ENCODE measurements at places on chromosomes 1 and 21. TPM values are rescaled to one million over a fixed set of nuclear protein-coding genes. Genes with fewer than 3 reads are reported as not detected.

The SPATC1L gene
- 6.9 TPM for total RNA-seq

The SH2D1B gene
- 0.12 TPM for total RNA-seq

The TMIGD3 gene
- 8.4 TPM for total RNA-seq

The PKP1 gene
- total RNA-seq, result 0.09 TPM

The CLCA4 gene
- 0.20 TPM for total RNA-seq

DNA sequence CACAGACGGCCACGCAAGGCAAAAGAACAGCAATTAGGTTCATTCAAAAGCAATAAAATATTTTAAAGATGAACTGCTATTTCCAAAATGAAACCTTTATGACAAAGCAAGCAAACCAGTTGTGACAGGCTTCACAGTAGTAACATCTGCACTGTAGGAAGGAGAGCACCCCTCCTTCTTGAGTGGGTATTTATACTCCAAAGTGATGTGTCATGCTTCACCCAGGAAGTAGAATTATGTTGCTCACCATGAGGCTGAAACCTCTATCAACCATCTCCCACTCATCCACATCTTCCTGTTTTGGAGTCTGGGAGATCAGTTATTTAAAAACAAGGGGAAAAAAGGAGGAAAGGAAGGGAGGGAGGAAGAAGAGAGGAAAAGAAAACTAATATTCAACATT is 885 bp downstream of the OR2T10 start:
- DNase-seq, result no peak

GRCh38 chr1:232554409-232554808 is 75.5 kb downstream of the SIPA1L2 start:
- no peak for DNase-seq

- DNase-seq, result no peak
Observed at GRCh38 chr21:31502537-31503143, 156.9 kb upstream of the SOD1 start.

GRCh38 chr1:181506563-181507353 is 23.4 kb downstream of the CACNA1E start:
- DNase-seq, result no peak

GRCh38 chr1:243447347-243447746 is 191.5 kb downstream of the SDCCAG8 start:
- DNase-seq, result peak; percentile 22

DNA sequence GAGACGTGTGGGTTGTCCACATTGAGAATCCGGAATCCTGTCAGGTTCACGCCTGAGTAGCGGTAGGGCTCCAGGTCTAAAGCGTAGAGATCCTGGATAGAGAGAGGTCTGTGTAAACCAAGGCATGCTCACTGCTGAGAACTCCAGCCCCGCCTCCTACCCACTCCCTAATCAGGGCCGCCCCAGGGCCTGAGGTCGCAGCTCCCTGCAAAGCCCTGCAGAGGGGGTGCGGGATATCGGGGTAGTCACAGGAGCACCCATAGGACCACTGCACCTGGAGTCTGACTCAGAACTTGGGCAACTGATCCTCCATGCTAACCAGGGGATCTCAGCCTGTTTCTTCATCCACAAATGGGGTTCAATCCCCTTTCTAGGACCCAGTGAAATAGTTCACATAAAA is 174.4 kb downstream of the GRIK3 start:
- DNase-seq, result no peak

- DNase-seq, result no peak
Observed at GRCh38 chr1:185483664-185484450, 166.8 kb upstream of the IVNS1ABP start.

- no peak for DNase-seq
Observed at GRCh38 chr21:22363504-22363903, 1365.3 kb downstream of the NCAM2 start.

DNA sequence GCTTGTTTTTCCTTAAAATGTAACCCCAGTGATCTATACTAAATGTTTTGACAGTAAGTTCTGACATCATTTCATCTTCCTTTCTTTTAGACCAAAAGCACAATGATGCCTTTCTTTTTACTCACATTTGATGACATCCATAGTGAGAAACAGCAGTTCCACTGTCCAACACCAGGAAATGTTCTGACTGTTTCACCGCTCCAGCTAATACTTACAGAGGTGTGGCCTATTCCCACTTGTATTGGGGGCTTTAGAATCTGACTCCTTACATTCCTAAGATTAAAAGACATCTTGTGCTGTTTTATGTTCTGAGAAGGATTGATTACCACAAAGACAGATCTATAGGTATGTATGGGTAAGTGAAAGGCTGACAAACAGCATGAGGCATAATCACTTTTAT is 1018.2 kb upstream of the PRMT6 start:
- no peak for DNase-seq

DNA sequence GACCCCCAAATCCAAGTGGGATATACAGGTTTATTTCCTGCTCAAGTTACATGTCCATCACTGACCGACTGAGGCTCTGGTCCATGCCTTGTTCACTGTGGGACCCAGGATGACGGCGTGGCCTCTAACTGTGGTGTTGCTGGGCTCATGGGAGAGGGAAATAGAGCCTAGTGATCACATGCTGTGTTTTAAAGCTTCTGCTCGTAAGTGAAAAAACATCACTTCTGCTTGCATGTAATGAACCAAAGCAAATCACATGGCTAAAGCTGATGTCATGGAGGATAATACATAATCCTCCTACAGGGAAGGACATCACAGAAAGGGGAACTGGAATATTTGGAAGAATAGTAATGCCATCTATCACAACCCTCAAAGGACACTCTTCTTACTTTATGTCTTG is 107.6 kb downstream of the FASLG start:
- no peak for DNase-seq

GRCh38 chr21:37753122-37753599 is 163.1 kb downstream of the KCNJ6 start:
- DNase-seq, result no peak

GRCh38 chr1:22053861-22054770 is 1.6 kb downstream of the CDC42 start:
- no peak for DNase-seq

DNA sequence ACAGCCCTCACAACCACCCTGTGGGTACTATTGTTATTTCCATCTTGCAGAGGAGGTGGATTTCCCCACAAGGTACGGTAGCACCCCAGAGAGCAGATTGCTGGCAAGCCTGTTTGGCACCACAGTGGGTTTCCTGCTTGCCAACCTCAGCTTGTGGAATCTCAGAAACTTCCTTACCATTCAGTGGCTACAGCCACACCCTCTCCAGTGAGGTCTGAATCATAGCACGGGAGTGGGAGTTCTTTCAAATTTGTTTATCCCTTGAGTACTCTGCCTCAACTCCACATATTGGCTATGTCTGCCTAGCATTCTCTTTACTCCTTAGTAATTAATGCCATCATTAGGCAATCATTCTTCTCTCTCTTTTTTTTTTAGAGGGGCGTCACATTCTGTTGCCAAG is 162.1 kb downstream of the PTPRU start:
- no peak for DNase-seq

DNA sequence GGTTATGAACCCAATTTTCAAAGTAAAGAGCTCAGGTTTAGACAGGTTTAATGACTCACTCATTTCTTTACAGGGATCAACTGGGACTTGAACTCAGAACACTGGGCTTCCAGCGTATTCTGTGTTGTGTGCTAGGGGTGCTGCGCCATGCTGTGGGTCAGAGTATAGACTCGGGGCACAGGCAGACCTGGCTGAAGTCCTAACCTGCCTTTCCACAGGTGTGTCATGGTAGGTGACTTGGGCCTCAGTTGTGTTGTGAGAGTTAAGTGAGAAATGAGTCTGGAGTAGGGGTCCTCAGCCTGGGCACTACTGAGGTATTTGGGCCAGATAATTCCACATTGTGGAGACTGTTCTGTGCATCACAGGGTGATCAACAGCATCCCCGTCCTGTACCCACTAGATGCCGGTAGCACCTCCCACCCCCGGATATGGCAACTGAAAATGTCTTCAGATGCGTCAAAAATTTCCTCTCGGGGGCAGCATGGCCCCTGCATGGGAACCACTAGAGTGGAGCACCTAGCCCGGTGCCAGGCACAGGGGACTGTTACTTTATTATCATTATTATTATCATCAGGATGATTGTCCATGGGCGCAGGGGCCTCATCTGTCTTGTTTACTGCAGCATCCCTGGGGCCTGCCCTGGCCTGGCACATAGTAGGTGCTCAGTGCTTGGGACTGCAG is 575.5 kb downstream of the PTPRU start:
- no peak for DNase-seq

DNA sequence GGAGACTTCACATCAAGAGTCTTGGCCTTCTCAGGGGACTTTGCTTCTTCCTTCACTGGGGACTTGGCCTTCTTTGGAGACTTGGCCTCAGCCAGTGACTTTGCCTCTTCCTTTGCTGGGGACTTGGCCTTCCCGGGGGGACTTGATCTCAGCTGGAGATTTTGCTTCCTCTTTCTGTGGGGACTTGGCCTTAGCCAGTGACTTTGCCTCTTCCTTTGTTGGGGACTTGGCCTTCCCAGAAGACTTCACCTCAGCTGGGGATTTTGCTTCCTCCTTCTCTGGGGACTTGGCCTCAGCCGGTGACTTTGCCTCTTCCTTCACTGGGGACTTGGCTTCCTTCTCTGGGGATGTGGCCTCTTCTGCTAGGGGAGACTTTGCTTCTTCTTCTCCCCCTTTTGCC is 13.5 kb upstream of the CD2 start:
- DNase-seq, result no peak

GRCh38 chr1:109389638-109390341 is 7.9 kb downstream of the SORT1 start:
- DNase-seq, result no peak

- no peak for DNase-seq
Observed at GRCh38 chr1:16205891-16206546, 6.4 kb downstream of the ARHGEF19 start.

DNA sequence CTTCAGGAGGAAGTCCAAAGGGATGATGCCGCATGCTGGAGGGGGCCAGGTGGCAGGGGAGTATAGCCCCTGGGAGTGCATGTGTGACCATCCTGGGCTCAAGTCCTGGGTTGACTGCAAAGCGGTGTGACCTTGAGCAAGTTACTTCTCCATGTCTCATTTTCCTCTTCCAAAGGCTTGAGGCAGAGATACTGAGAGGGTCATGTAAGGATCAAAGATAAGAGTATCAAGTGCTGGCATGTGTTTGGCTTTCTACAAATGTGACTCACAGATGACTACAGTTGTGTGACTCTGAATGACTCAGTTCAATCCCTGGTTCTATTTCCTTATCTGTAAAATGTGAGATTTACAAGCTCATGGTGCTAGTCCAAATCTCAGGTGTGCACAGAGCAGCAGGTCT is 26.1 kb downstream of the PROK1 start:
- peak; percentile 19 for DNase-seq

All from mucosa of gallbladder (tissue), 1 donor.